ENCODE measurements at places on chromosomes 6 and 20.

DNA sequence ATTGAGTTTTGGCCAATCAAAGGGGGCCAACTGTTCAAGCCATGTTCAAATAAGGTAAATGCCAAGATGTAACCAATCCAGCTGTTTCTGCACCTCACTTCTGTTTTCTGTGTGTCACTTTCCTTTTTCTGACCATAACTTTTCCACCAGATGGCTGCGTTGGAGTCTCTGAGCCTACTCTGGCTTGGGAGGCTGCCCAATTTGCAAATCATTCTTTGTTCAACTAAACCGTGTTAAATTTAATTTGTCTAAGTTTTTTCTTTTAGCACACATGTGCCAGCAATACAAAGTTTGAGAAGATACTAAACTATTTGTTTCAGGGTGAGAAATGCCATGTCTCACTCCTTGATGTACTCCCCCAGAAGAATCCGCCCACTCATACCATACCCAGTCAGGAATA, 52.1 kb downstream of the IYD start:
- DNase-seq, result no peak

- DNase-seq, result no peak
Measured at GRCh38 chr20:58389324-58389967, 417 bp downstream of the VAPB start.

- DNase-seq, result no peak
Measured at GRCh38 chr6:70838907-70839285, 118.0 kb downstream of the B3GAT2 start.

DNA sequence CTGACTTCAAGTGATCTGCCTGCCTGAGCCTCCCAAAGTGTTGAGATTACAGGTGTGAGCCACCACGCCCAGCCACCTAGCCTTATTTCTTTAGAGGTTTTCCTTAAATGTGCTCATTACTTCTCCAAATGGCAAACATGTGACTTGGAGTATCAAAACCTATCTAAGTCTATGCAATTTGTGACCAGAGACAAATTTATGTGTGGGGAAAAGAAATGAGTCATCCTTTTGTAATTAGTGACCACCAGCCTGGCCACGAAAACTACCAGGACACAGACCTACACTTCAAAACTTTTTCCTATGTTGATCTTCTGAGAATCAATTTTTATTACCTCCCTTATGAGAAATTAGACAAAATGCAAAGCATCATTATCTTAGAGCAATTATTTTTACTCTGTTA, 64.6 kb upstream of the OGFRL1 start:
- no peak for DNase-seq

DNA sequence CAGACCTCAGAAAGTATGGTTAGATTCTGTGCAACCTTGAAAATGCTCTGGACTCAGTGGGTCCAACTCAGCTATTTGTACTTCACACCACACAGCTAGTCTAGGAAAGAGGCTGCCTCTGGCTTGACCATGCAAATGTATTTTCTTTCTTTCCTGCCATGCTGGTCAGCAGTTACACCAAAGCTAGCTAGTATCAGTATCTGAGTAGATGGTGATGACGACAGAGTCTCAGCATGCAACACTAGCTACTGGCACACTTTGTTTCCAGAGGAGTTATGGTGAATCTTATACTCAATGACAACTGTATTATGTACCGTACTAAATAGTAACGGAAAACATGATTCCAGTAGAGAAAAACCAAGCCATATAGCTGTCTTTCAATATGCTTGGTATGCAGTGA, 96.6 kb upstream of the POPDC3 start:
- no peak for DNase-seq

Data from skeletal muscle cell (primary cell).